Fibroblast of skin of abdomen (primary cell): ENCODE measurements at places on chromosomes 5 and 9.

DNA sequence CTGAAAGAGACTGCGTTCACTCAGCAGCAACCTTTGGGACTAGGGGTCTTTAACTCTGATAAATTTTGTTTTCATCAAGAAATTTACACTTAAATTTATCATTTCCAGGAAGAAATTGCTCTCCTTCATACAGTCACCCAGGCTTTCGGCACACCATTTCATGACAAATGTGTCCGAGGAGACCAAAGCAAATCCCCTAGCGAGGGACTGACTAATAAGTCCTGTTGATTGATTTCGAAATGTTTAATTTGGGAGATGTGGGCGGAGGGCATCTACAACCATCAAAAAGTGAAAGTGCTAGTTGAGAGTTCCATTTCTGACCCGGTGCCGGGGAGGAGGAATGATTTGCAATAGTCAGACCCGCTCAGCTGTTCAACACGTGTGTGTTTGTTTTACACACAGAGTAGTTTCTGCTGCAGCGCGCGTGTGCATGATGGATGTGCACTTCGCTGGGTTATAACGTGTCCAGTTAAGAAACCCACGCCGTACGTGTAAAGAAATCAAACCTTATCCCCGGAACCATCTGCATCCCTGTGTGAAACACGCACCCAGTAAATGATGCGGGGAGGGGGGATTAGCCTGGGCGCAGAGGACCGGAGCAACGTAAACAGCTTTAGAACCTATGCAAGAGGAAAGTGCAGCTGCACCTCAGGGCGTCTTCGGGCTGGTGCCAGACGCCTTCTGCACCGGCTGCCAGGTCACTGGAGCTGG lies 845 bp upstream of the NR4A3 start:
- peak; percentile 64 for DNase-seq

DNA sequence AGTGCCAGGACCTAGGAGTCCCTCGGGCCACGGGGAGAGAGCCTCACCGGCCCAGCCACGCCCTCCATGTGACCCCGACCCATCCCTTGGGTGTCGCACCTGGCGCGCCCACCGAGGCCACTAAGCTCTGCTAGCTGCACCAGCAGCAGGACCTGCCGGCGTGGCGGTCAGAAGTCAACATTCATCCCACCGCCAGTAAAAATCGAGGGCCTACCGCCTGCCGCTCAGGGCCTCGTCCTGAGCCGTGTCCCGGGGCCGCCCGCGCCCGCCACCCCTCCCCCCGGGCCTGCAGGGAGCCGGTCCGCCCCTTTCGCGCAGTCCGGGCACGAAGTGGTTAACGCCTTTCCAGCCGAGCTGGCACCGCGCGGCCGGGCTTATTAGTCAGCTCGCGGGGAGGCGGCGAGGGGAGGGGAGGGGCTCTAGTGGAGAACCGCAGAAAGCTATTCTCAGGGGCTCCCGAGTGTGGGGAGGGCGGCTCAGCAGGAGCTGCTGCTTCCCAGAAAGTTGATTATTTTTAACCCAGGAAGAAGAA lies 124.4 kb downstream of the C9orf50 start:
- peak; percentile 97 for DNase-seq

- no peak for DNase-seq
These were observed 81.1 kb downstream of the EGFLAM start for GRCh38 chr5:38339446-38339845.

DNA sequence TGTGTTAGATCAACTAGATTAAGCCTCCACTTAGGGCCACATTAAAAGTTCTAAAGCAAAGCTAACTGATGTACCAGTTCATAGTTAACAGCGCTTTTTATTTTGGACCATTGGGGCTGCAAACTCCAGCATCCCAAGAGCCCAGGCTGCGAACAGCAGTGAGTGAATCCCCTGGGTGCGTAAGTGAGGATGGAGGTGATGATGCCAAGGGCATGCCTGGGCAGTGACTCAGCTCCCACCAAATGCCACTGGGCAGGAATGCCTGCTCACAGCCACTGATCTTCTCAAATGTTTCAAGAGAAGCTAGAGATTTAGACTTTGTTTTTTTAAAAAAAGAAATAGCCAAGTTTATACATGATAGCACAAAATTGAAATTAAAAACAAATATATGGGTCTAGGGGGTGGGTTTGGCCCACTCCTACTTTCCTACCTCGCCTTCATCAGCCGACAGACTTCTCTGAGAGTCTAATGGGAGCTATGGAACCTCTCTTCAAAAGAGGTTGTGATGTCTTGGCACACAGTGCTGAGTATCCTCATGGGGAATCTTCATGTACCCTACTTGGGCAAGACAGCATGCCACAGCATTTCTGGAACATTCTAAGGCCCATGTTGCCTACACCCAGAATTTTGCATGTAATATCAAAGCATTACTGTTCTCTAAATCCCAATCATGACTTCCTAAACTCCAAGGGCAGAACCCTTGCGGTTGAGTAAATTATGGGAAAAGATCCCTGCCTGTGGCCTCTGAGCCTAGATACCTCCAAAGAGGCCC lies 398.1 kb downstream of the EBF1 start:
- peak; percentile 76 for DNase-seq

DNA sequence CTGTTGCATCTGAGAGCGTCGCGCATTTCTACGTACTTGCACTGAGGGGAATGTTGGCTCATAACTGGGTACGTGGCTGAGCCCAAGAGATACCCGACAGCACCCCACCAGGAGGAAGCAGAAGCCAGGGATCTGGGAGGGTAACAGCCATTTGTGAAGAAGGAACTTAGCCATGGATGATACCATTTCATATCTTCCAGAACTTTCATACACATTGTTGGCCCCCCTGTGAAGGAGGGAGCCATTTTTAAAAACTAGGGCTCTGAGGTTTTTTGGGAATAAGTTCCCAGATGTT lies 101.4 kb upstream of the SLC44A1 start:
- DNase-seq = no peak

DNA sequence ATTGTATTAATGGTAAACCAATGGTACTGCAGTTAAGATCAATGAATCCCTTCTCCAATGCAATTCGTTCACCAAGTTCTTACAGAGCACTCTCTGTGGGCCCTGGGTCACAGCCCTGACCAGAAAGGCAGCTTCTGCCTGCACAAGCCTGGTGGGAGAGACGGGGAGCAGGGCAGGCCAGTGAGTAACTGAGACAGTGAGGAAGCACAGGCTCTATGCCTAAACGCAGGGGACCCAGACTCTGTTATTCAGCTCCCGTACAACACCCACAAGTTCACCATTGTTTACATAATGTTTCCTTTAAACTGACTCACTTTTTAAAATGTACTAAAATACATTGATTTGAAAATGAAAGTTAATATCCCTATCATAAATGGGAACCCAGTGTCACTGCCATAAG lies 40.5 kb upstream of the CTSL start:
- DNase-seq = no peak

GRCh38 chr5:107284822-107285525 lies 385.8 kb downstream of the EFNA5 start:
- DNase-seq = peak; percentile 34
